ENCODE measurements at places on chromosomes 5 and 9.

- no peak for DNase-seq
Observed at GRCh38 chr5:67050125-67050524, 146.5 kb downstream of the CD180 start.

DNA sequence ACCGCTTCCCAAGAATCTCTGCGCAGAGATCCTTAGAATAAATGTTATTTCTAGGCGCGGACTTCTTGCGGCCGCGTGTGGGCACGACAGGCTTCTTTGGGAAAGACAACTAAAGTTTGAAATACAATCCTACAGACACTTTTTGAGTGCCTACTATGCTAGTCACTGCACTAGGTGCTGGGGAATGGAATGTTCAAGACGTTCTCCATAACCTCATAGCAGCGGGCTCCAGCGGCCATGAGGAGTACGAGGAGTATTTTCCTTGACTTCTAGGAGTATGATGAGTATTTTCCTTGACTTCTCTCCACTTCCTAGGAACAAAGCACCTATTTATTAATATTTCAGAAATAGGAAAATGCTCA, 636 bp upstream of the PWWP2A start:
- no peak for DNase-seq

- no peak for DNase-seq
Observed at GRCh38 chr5:130102960-130103359, 198.7 kb downstream of the CHSY3 start.

DNA sequence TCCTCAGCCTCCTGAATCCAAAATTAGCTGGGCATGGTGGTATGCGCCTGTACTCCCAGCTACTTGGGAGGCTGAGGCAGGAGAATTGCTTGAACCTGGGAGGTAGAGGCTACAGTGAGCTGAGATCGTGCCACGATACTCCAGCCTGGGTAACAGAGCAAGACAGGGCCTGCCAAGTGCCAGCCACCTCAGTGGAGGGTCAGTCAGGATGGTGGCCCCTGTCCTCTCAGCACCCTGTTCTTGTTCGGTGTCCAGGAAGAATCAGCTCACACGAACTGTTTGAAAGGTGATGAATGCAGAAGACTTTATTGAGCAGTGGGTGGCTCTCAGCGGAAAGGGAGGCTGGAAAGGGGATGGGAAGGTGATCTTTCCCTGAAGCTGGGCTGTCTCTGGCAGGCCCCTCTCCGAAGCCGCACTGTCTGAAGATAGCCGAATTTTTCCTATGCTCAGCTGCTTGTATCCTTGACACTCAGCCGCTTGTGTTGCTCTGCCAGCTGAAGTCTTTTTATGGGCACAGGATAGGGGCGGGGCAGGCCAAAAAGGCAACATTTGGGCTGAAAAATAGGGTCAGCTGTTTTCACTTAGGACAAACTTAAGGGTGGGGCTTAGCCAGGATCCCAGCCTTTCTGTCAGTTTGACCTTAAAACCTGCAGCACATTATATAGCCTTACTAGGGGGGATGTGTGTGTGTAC, 50.9 kb downstream of the UBE2R2 start:
- DNase-seq = no peak

DNA sequence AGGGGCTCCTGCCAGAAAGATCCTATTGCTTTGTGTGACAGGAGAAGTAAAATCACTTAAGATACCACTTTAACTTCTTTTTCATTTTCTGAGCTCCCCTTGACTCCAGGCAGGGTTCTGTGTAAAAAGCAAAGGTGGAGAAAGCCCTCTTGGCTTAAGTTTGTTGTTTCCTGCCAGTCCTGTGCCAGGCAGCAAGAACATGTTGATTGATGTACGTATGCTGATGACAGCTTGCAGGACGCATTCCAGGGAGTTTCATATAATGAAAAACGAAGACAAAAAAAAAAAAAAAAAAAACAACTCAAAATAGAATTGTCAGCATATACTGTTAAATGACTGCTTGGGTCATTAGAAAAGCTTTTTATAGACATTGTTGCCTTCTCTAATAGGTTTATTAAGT, 251.7 kb downstream of the PSAT1 start:
- DNase-seq = no peak

DNA sequence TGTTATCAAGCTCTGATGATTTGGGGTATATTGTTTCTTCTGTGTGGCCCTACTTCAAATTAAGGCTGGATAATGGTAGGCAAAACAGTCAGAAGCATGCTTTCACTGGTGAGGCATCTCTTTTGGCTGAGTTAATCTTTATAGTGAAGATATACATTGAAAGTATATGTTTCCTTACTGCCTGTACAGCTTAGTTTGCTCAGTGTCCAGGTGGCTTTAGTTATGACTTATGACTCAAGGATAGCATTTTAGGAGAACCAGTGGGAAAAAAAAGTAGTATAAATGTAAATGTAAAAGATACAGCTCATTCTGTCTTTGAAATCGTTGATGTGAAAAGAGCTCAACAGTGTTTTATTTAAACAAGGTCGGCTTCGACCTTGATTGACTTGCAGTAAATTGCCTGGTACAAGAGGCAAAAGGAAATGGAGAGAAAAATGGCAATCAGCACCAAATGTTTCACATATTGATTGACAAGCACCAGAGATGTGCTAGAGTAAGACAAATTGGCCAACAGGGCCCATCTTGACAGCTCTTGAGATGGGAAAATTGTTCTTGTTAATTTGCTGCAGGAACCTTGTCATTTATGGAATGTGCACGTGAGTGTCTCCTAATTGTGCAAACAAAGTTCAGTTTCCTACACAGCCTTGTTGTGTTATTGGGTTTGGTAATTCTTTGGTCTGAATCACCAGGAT, 447.4 kb upstream of the WWC1 start:
- DNase-seq = no peak

DNA sequence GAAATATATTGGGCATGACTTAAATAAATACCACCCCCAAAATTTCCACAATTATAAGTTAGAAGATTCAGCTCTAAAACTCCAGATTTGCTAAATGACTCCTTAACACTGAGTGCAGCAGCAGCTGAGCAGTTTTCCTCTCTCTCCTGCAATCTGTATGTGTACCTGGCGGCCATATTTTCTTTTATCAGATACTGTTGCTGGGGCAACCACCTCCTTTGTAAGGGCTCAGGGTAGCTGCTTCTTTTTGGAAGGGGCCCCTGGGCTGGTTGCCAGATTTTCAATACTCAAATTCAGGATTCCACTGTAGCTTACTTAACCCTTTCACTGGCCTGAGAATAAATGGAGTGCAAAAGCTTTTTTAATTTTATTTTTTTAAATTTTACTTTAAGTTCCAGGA, 197.0 kb downstream of the TAF11L14 start:
- DNase-seq = no peak

DNA sequence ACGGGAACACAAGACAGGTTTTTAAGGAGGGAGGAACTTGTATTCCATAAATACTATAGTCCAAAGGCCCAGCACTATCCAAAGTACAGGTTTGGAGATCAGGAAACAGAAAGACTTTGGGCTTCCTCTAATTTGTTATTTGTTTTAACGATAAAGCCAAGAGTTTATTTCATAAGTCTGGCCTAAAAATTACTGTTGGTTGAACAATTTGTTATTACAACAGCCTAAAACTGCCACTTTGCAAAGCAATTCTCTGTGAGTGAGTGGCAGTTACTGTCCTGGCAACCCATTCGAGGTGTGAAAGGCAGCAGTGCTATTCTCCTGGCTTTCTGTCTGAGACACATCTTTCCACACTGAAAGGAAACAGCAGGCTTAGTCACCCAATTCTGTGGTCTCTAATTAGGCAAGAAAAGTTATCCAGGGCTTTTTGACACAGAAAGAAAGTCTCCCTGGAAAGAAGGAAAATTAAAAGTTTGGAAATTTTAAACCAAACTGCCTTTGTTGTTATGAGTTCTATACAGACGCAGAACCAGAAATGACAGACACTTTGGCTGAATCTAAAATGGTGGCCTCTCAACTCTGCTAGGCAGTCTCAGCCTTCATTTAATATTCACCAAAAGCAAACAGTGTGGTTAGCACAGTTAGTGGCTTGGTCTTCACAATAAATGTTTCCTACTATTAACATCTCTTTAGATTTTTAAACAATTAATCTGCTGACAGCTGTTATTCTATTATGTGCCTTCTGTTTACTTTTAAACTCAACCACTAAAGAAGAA, 33.9 kb downstream of the PSMB7 start:
- DNase-seq = no peak

DNA sequence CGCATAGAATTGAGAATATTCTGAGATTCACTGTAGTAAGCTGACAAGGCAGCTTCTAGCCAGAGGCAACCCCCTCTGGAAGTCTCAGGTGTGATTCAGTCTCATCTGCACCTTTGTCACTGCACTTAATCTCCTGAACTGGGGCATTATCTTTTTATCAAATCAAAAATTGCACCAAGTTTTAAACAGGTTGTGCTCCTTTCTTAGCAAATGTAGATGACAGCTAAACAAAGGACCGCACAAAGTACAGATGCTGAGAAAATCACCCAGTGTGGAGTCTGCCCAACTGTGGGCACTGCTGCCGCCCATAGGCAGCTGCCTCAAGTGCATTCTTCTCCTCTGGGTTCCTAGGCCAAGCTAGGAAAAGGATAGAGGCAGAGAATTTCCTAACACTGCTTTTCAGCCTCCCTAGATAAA, 51.1 kb downstream of the STARD4 start:
- no peak for DNase-seq

DNA sequence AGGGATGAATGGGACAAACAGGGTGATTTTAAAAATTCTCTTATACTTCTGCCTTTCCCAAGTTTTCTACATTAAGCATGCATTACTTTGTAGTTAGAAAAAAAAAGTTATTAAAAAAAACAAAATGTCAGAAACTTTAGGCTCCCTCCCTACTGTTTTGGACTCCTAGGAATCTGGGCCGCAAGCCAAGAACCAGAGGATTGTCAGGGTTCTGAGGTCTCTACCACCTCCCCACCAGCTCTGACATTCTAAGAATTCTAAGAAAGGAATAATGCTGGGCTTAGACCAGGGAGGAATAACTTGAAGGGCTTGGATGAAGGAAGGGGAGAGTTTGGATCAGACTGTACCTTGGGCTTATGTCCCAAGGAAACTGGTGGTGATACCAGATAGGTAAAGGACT, 1.1 kb upstream of the ARHGEF39 start:
- DNase-seq = no peak

DNA sequence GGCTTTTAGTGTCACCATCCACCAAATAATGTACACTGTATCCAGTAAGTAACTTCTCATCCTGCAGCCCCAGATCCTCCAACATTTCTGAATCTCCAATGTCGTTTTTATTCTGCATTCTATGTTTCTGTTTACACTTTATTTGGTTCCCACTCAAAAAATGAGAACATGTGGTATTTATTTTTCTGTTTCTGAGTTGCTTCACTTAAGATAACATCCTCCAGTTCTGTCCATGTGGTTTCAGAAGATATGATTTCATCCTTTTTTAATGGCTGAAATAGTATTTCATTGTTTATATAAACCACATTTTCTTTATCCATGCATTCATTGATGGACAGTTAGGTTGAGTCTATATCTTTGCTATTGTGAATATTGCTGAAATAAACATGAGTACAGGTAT, 677.3 kb upstream of the FTMT start:
- DNase-seq = no peak

DNA sequence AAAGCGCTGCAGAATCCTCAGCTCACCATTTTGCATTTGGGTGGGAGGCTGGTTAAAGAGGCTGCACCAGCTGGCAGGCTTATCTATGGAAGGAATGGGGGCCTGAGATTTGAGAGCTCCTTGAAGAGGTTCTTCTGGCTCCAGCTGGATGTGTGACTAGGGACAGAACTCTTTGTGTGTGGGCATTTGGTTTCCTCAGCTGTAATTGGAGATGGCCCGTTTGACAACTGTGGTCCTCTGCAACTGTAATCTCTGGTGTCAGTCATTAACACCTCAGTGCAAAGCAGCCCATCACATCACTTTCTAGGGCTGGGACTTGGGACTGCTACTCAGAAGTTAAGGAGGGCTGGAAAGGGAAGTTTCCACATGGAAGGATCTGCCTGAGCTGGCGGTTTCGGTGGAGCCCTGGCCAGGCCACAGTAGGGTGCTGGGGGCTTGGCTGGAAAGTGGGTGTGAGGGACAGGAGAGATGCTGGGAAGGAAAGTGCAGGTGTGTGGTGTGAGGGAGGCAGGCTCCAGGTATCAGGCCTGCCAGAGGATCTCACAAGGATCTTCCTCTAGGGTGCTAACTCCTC, 193.8 kb downstream of the GADD45G start:
- no peak for DNase-seq

DNA sequence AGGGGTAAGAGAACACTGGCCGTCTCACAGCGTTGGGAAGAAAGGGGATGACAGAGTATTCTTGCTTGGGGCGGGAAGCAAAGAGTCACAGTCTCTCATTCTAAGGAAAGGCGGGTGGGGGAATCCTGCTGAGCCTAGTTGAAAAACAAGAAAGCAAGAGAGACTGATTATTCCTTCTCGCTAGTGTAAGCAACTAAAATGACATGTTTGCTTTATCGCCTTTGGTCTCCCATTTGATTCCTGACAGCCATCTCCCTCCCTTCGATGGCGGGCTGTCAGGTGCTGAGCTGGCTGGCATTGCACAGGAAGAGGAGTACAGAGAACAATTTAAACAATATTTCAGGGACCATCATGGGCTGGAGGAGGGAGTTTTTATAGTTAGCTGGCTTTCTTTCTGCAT, 331.3 kb downstream of the ASTN2 start:
- DNase-seq = no peak

- no peak for DNase-seq
Observed at GRCh38 chr5:144177548-144177947, 6.9 kb downstream of the KCTD16 start.

- no peak for DNase-seq
Observed at GRCh38 chr5:122907276-122907675, 61.9 kb downstream of the SNX24 start.

DNA sequence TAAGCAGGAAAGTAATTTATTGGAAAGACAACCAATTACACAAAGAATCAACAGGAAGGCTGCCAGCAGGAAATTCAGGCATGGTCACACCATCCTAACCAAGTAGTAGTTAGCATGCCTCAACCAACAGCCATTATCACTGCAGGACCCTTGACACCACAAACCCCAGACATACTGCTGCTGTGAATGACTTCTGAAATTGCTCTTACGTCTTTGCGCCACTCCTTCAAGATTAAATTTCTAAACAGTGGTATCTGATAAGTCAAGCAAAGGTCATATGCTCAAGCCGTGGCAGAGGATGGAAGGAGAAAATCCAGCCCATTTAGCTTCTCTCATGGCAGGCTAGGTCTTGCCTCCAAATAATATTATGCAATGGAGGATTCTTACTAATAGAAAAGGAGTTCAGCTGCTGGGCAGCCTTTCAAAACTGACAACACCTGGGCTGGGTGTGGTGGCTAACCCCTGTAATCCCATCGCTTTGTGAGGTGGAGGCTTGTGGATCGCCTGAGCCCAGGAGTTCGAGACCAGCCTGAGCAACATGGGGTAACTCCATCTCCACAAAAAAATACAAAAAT, 5.0 kb upstream of the PTGER4 start:
- no peak for DNase-seq

DNA sequence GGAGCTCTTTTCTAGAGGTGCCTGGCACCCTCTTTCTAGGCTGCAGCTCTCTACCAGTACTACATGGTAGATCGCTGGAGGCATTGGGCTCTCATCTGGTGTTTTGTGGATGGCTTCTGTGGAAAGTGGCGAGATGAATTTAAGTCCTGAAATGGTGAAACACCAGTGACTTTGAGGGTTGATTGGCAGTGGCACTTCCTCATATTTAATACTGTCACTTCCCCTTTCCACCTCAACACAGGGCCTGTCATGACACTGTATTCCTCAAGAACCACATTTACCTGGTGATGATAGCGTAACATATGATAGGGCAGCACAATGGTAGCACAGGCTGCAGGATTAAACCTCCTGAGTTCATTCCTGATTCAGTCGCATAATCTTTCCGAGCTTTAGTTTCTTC, 132.1 kb downstream of the KDM4C start:
- no peak for DNase-seq
